Activated T-helper 1 cell treated with anti-CD3 and anti-CD28 coated beads, Interleukin-12 subunit alpha, Interleukin-12 subunit beta, Interleukin-2, Interleukin-4 antibody, amounts not matched to agents 30 ng/mL and 10 ng/mL and 1 ng/mL, durations not matched to agents 14 hours and 24 hours and 36 hours (primary cell): ENCODE measurements at places on chromosomes 11 and 22. TPM values are rescaled to one million over a fixed set of nuclear protein-coding genes. Genes with fewer than 3 reads are reported as not detected.

Gene PCNX3
- total RNA-seq: 55.0 and 55.2 TPM in 2 replicates

DNA sequence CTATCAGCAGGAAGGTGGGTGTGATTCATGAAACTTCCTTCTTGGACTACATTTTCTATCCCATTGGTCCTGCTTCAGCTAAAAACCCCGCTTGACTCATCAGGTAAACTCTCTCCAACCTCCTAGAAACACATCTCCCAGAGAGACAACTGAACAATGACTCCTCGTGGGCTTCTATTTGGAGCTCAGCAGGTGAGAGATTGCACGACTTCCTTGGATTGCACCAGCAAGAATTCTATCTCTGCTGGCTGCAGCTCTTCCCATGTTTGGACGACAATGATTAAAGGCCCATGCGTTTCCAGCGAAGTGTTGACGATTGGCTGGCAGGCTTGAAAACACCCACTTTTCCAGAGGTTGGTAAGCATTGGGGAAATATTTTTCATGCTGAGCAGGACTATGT lies 216.1 kb upstream of the NTM start:
- DNase-seq: no peak

- DNase-seq: no peak
These were observed 107.3 kb upstream of the FGF3 start for GRCh38 chr11:69926376-69927050.

Gene MMP1
- total RNA-seq: not detected in 2 replicates

Gene PKDREJ
- 0.03 TPM in 1 of 2 replicates, not detected in the other for total RNA-seq

DNA sequence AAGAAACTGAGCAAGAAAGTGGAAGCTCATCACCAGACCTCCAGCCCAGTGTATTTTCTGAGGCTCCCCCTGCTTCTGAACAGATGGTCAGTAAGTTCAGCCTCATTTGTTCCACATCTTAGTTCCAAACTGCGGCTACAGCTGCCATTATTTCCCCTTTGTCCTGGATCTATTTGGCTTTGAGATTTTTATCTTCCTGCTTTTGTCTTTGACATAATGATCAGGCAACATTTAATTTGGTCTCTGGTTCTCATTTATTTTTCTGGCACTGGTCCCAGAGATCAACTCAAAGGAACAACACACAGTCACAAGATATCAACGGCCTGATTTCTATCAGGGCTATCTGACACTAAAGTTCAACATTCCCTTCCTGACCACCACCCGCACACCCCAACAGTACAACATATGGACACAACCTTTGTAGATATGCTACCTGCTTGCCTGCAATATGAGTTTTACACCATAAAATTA lies 137.5 kb downstream of the FAM76B start:
- DNase-seq: no peak

DNA sequence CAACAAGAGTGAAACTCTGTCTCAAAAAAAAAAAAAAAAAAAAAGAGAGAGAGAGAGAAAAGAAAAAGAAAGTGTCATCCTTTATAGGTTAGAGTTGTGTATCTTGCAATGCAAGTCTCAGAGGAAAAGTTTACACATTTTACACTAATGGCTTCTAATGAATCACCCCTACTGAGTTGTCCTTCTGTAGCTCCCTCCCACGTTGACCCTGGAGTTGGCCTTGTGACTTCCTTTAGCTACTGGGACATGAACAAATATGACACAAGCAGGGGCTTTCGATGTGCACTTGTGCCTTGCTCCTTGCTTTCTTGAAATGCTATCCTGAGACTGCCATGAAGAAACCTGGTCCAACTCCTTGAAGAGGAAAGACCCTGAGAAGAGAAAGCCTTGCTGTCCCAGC lies 2.4 kb upstream of the SMCO4 start:
- no peak for DNase-seq

GRCh38 chr11:2222451-2222850 lies 47.9 kb downstream of the ASCL2 start:
- DNase-seq: no peak

DNA sequence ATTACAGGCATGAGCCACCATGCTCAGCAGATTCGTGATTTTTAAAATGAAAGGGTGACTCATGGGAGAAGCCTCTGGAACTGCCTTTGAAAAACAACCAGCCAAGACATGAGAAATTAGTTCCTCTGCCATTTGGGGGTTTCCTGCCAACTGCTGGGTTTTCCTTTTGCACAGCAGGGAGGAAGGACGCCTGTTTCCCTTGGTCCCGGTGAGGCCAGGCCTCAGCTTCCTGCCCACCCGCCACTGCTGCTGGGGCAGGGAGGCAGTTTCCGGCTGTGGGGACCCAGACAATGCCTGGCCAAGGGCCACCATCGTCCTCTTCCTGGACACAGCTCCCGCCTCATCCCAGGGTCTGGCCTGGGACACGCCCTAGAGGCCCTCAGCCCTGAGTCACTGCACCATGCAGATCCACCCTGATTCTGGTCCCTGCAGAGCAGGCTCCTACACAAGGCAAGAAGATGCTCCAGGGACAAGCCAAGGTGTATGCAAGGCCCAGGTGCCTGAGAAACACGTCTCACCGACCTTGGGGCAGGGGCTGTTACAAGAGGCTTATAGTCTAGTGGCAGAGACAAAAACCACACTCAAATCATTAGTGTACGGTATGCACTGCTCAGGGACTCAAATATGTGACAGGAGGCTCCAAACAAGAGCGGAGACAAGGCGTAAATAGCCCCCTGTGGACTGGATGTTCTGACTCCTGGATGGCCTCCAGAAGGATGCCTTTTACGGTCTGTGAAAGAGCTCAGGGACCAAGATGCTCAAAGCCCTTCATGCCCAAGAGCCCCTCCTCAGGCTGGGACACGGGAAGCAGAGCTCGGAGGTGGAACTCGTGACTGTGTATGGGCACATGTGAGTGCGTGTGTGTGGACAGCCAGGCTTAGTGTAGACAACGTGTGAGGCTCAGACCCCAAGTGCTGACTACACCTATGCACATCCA lies 10.0 kb downstream of the PPM1F start:
- DNase-seq: no peak

Gene DDX10
- 68.4 and 68.8 TPM in 2 replicates for total RNA-seq

Gene MFRP
- not detected in 2 replicates for total RNA-seq

DNA sequence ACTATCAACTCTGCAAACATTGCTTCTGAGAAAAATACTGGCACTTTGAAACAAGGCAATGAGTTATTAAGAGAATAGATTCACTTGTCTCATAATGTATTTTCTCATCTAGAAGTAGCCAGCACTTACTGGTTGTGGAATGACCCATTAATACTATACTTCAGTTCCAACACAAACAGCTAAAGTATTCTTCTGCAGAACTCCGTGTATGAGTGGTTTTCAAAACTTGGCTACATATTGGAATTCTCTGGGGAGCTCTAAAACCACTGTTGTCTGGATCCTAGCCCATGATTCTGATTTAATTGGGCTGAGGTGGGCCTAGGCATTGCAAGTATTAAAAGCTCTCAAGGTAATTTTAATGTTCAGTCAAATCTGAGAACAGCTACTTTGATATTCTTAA lies 1416.4 kb upstream of the RAG2 start:
- DNase-seq: no peak
